ENCODE measurements at places on chromosomes 1 and 21. TPM values are rescaled to one million over a fixed set of nuclear protein-coding genes. Genes with fewer than 3 reads are reported as not detected.

DNA sequence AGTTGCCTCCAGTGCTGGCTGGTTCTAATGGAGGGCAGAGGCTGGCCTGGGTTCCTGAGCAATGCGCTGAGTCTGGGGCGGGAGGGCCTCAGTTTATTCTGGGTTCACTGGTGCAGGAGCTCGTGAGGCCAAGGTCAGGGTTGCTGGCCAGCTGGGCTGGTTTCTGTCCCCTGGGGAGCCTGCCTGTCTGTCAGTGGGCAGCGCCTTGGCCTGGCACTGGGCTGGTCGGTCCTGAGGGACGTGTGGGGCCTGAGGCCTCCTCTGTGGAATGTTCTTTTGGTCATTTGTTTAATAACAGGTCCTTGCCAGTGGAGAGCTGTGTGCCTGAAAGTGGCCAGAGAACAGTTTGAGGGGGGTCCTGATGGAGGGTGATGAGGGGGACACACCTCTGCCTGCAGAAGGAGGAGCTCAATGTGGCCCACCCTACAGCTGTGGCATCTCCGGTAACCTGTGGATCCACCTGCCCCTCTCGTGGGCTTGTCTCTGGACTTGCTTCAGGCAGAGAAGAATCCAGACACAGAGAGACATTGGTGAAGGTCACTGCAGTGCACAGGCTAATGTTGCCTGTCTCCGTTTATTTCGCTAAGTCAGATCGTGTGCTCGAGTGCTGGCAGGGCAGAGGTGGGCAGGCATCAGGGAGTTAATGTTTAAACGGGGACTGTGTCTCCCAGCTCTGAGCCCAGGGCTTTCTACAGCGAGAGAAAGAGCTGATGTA, 34.6 kb downstream of the COQ8A start:
- peaks cover 17% of the 10 kb centered on the region for H3K36me3 ChIP-seq
- H3K4me3 ChIP-seq: no peak overlapping the region
- H3K27me3 ChIP-seq: no peaks in the 10 kb centered on the region
- no peak overlapping the region for H3K27ac ChIP-seq

DNA sequence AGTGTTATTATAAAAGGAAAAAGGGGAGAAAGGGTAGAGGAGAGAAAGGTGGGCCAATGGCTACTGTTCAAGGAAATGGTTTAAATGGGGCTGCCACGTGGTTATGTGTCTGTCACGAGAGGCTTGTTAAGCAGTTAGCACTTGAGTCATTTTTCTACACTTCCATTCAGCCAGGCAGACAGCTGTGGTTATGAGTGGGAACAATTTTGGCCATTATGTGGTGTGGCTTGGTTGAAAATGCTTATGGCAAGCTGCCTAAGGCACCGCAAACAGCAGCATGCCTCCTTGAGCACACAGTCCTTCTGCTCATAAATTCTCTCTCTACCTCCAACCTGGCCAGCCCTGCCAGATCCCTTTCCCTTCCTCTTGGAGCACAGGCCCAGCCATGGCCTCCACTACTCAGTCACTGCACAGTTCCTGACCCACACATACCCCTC, 3.2 kb upstream of the SRM start:
- no peaks in the 10 kb centered on the region for H3K27me3 ChIP-seq
- peaks cover 24% of the 10 kb centered on the region for H3K36me3 ChIP-seq
- no peak overlapping the region for H3K4me3 ChIP-seq
- peaks cover 11% of the 10 kb centered on the region for H3K4me1 ChIP-seq
- DNase-seq: no peak
- H3K27ac ChIP-seq: no peak overlapping the region

DNA sequence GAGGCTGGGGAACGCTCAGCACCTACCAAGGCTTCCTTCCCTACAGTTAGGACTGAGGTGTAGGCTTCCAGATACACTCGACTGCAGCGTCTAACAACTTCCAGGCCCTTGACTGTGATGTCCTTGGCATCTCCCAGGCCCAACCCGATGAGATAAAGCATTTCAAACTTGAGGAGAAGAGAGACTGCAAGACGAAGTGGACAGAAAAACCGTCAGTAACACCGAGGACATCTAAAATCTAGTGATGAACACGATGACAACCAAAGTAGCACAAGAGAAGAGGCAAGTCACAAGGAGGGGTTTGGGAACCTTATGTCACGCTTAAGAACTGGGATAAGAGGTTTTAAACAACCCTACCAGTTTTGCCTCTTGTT, 314 bp downstream of the DPH5 start:
- DNase-seq: no peak
- H3K36me3 ChIP-seq: peaks cover 10% of the 10 kb centered on the region
- H3K27me3 ChIP-seq: no peaks in the 10 kb centered on the region
- peaks cover 30% of the 10 kb centered on the region for H3K4me1 ChIP-seq
- peak overlapping the region; percentile 80 for H3K4me3 ChIP-seq

- H3K27ac ChIP-seq: no peak overlapping the region
- H3K4me1 ChIP-seq: no peaks in the 10 kb centered on the region
- DNase-seq: no peak
- peaks cover 21% of the 10 kb centered on the region for H3K36me3 ChIP-seq
Measured at GRCh38 chr1:214341932-214342331, 61.0 kb downstream of the SMYD2 start.

- DNase-seq: no peak
- H3K27ac ChIP-seq: no peak overlapping the region
- peaks cover 3% of the 10 kb centered on the region for H3K4me1 ChIP-seq
Measured at GRCh38 chr1:201562659-201563405, 23.9 kb downstream of the NAV1 start.

DNA sequence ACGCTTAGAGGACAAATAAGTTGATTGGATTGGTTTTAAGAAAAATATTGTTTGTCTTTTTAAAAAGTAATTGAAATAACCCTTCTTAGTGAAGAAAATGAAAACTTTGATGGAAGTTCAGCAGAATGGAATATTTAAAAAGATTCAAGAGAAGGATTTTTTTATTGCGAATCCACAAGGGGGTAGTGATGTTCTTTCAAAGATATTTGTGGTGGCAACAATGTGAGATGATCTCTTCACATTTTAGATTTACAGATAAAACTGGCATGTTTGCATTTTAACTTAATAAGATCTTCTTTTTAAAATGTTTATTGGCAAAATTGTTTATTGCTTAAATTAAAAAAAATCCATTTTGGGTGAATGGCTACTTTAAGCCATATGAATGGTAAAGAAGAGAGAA, 8.9 kb downstream of the CAMTA1 start:
- 0 out of 2 replicates have a peak, but pooled peaks cover 7% of the 10 kb centered on the region for H3K36me3 ChIP-seq
- peak; percentile 69 for DNase-seq
- no peak overlapping the region for H3K27ac ChIP-seq

GRCh38 chr1:200162258-200162657, 134.7 kb downstream of the NR5A2 start:
- no peak for DNase-seq
- H3K4me3 ChIP-seq: no peak overlapping the region

- H3K4me3 ChIP-seq: no peak overlapping the region
- no peaks in the 10 kb centered on the region for H3K27me3 ChIP-seq
- no peak for DNase-seq
- H3K36me3 ChIP-seq: no peaks in the 10 kb centered on the region
- H3K4me1 ChIP-seq: peaks cover 15% of the 10 kb centered on the region
- H3K27ac ChIP-seq: no peak overlapping the region
Measured at GRCh38 chr1:159821171-159821867, 5.4 kb upstream of the SLAMF8 start.

DNA sequence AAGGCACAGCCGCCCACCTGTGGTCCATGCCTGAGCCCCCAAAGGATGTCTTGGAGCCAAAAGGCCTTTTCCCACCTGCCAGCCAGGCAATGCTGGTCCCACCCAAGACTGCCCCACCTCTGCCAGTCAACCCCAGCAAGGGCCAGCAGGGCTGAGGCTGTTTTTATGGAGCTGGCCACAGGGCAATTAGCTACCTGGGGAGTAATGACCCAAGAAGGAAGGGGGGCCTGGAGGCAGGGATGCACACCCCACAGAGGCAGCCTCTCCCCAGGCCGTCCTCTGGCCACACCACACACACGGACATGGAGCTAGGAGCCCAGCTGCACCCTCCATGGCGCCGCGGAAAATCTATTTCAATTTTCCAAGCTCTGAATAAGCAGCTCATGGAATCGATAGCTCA, 27.2 kb downstream of the CHD5 start:
- H3K27me3 ChIP-seq: no peaks in the 10 kb centered on the region
- peaks cover 20% of the 10 kb centered on the region for H3K4me1 ChIP-seq
- H3K36me3 ChIP-seq: no peaks in the 10 kb centered on the region
- H3K27ac ChIP-seq: no peak overlapping the region
- H3K4me3 ChIP-seq: no peak overlapping the region

GPR3 gene
- total RNA-seq: 4.7 TPM

ZP4 gene
- total RNA-seq: not detected

LCE2B gene
- not detected for total RNA-seq

PROX1 gene
- total RNA-seq: 0.12 TPM

PAX7 gene
- total RNA-seq: not detected

All from PC-3 (cell line).